ENCODE measurements at places on chromosomes 2 and 18.

- no peak for DNase-seq
Observed at GRCh38 chr2:233449081-233449901, 95.0 kb downstream of the DGKD start.

DNA sequence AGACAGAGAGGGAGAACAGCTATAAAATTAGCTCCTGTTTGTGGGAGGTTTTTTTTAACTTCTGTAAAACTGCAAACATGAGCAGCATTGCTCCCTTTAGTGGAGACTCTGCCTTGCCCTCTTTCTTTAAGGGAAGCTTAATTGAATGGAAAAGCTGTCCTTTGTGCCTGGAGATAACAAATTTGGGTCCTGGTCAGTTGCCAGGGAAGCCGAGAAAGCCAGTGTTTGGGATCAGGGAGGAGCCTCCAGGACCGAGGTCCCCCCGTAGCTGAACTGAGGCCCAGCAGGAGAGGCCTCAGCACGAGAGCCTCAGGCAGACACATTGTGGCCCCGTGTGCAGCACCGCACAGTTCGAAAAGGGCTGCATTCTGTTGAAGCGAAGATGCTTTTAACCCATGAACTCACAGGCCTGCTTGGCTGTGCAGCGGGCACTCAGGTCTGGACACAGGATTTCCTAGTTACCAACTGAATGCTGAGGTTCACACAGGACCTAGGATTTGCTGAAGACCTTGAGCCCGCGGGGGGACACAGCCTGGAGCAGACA, 369.7 kb downstream of the DCDC2C start:
- DNase-seq: no peak

DNA sequence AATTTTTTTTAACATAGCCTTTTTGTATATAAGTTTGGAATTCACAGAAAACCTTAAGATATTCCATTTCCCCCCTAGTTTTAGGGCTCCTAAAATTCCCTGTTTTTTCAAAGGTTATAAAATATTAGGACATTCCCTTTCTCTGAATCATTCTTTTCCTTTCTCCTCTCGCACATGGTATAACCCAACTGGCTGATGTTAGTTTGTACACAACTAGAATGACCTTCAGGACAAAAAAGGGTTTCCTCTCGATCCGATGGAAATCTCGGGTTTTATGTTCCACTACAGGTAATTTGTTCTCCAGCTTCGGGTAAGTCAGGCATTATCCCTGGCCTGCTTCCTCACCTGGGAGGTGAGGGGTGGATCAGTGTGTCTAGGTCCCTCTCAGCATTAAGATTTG, 215.1 kb downstream of the LDLRAD4 start:
- DNase-seq: no peak

- DNase-seq: no peak
Observed at GRCh38 chr2:57891086-57891712, 155.4 kb upstream of the VRK2 start.

DNA sequence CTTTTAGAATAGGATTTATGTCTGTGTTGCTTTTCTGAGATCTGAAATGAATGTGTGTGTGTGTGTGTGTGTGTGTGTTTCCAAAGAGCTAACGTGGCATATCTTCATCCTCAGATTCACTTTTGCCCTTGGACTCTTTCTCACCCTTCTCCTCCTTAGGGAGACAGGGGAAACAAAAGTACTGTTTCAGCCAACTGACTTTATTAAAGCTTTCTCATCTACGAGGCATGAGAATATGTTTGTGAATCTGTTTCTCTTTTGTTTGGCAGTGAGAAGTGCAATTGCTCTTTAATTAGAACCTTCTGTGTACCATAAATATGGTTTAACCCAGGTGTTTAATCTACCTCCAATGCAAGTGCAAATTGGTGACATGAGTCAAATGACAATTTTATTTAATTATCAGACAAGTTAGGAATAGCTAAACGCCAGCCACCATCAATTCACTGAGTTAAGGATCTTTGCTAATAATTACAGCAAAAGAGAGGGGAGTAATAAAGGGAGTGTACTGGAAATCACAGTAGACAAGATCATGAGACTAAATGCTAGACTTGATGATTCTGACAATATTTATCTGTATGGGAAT, 186.4 kb upstream of the COL3A1 start:
- DNase-seq: no peak

GRCh38 chr2:207734264-207734635, 22.8 kb downstream of the CCNYL1 start:
- DNase-seq: no peak

DNA sequence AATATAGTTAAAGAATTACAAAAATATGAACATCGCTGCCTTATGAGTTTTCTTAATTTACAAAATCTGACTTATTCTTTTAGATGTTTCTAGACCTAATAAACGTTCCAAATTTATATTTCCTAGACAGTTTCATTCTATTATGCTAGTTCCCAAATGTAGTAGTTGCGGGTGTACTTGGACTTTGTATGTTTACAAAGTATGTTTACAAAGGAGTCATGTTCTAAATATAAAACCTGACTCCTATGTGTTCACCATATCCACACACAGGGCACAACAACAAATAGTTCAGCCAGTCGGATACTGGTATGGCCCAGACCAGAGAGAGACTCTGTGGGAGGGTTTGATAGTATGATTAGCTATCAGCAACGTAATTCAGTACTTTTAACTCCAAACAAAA, 230.7 kb downstream of the KCNH7 start:
- DNase-seq: no peak

DNA sequence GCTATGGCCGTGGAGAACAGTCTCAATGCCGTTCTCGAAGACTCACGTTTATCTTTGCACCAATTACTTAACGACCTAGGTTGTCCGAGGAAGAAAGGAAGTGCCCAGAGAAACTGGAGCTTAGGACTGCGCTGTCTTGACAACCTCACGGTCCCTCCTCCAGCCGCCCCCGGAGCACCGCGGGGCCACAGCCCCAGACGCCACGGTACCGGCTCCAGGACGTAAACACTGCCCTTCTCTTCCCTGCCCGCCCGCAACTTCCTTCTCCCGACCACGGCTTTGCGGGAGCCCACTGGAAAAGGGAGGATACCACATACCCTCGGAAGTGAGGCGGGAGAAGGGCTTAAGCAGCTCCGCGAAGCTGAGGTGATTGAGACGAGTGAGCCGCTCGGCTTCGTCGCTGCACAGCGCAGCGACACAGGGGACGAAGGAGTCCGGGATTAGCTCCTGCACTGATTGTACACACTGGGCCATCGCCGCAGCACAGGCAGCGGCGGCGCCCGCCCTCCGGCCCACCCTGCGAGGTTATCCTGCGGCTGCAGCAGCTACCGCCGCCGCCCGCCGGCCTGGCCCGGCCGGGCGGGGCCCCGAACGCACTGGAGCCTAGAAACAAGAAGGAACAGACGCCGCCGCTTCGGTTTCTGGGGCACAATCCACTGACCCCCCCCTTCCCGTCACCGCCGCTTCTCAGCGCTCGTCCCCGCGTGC, 483 bp downstream of the TRAPPC8 start:
- no peak for DNase-seq

DNA sequence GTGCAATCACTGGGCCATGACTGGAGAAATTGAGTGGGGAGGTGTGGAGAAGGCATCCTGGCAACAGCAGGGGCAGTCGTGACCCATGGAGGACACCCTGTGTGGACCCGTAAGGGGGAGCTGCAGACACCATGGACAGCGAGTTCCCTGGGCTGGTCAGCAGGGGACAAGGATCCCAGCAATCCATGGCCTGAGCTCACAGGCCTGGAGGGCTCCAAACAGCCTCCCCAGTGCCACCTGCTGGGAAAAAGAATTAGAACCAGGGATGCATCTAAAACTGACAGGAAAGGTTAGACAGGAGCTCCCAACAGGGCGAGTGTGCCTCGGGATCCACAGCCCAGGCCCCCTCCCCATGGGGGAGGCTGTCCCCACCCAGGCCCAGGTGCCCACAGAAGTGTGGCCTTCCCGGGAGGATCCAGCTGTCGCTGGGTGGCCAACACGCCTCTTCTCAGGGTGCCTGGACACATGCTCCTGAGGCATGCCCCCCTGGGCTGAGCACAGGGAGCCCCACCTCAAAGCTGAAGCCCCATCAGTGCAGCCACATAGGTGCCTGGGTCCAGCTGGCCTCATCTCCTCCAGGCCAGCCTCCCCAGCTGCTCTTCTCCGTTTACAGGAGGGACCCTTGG, 20.5 kb upstream of the KIF1A start:
- DNase-seq: no peak

DNA sequence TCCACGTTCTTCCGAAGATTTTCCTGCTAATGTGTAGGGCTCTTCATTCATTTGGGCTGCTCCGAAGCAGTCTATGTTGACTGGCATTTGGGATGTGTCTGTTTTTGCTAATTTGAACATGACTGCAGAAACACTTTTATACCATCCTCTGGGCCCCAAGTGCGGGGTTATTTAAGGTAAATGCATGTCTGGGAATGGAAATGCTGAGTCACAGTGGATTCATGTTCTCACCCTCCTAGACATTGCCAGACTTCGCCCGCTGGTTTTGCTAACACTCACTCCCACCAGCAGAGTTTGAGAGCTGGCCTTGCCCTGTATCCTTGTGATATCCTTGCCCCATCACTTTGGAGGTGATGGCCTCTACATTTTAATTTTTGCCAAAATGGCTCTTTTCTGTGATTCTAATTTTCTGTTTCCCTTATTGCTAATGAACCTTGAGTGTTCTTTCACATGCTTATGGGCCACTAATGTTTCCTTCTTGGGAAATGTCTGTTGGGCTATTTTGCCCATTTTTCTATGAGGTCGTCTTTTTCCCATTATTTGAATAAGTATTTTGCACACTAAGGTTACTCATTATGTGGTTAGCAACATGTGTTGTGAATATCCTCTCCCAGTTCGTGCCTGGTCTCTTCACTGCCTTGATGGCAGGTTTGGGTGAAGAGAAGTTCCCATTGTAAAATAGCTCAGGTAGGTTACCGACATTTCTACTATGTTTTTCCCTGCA, 204.1 kb downstream of the GLI2 start:
- DNase-seq: no peak

DNA sequence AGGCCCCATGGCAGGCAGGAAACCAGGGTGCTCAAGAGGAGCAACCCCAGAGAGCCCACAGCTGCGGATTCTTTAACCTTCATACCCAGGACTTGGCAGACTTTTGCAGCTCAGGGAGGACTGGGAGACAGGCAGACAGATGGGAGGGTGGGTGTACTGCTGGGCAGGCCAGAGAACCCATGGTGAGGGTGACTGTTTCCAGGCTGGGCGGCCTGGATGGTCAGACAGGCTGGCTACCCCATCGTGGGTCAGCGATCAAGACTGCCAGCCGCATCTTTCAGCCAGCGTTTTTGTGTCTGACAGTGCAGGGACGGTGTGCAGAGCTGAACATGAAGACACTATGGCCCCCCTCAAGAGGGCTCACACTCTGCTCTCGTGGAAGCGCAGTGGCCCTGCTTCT, 82.2 kb downstream of the MARCO start:
- DNase-seq: no peak

GRCh38 chr2:80525152-80525551, 220.6 kb upstream of the LRRTM1 start:
- DNase-seq: no peak

DNA sequence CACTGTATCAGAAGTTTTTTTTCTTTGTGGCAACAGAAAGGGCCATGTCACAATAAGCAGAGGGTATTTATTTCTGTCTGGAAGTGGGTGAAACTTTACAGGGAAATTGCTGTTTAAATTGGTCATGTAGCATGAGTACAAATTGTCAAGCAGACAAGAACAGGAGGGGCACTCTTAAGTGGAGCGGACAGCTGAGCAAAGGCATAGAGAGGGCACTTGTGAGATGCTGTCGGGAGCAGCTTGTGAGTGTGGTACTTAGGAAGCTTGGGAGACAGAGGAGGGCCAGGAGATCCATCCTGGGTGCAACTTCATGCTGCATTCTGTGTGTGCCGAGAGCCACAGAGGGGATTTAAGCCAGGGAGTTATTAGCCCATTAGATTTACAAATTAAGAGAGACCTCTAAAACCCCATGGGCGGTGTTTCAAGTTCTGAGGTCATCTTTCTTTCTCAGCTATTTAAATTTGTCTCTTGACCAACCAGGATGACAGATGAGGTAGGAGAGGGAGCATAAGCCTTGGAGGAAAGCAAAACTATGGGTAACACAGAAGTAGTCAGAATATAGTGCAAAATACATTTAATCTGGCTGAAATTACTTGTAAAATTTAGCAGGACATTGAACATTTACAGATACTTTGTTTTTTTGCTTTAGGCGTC, 30.4 kb downstream of the INPP4A start:
- no peak for DNase-seq

DNA sequence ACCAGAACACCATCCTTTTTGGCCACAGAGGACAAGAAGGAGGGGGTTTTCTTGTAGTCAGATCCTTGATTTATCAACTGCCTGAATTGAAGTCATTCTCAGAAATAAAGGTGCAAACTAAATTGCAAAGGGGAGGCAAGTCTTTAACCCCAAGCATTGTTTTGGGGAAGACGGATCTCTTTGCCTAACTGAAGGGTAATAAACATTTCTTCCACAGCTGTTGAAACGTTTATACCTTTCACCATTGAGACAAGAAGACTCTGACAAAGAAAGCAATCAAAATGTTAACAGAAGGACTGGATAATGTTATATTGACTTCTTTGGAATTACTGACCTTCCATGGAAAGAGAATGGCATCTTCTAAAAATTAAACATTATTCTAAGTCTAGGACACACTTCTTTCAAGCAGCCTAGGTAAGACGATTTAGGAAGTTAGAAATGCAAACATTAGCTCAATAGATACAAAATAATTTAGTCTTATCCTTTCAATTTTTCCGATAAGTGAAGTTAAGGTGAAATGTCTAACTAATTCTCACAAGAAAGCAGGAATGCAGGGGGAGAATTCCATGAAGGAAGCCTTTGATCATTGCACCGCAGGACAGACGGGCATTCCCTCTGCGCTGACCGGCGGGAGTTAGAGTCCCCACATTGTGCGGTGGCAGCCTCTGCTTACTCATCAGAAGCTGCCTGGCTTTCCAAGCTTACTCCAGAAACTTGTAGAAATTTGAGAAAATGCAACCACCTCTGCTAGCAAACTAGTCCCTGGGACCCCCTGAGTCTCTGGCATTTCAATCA, 69.4 kb upstream of the COPS8 start:
- no peak for DNase-seq

- DNase-seq: no peak
Observed at GRCh38 chr2:129296396-129296795, 683.1 kb upstream of the RAB6C start.

DNA sequence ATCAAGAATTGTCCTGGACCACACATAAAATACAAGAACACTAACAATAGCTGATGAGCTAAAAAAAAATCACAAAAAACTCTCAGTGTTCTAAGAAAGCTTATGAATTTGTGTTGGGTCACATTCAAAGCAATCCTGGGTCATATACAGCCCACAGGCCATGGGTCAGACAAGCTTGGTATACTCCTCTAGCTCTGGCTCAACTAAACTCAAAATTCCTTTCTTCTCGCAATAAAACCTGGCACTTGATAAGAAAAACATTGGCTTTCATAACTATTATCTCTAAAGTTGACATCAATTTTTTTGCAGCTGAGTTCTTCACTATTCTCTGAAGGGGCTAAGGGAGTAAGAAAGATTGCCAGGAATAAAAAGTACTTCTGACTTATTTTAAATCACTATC, 38.3 kb downstream of the FBXO48 start:
- DNase-seq: no peak

Data from thymus (tissue), 14 donors.